MM.1S (cell line): ENCODE measurements at places on chromosomes 1 and 21.

- H3K27ac ChIP-seq = no peak overlapping the region
- H3K4me1 ChIP-seq = no peaks in the 10 kb centered on the region
- no peaks in the 10 kb centered on the region for H3K36me3 ChIP-seq
- peak; percentile 71 for DNase-seq
- no peak overlapping the region for H3K4me3 ChIP-seq
Observed at GRCh38 chr1:205658943-205659581, 21.2 kb downstream of the SLC45A3 start.

DNA sequence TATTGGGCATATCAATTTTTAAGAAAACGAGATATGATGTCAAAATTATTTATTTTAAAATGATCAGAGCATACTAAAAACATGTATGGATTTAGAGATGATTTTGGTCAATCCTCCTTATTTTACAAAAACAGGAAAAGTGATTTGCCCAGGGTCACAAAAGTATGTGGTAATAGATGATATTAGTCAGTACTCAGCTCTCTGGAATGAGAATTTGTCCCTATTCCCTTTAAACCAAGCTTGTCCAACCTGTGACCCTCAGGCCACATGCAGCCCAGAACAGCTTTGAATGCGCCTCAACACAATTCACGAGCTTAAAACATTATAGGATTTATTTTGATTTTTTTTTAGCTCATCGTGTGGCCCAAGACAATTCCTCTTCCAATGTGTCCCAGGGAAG, 104.7 kb downstream of the AKT3 start:
- H3K27ac ChIP-seq = no peak overlapping the region
- H3K4me3 ChIP-seq = no peak overlapping the region
- no peaks in the 10 kb centered on the region for H3K27me3 ChIP-seq
- H3K4me1 ChIP-seq = peaks cover 5% of the 10 kb centered on the region; the same call in 1 of the 2 replicates

GRCh38 chr1:228376651-228377631, 29.7 kb downstream of the TRIM11 start:
- H3K4me1 ChIP-seq = no peaks in the 10 kb centered on the region
- no peak for DNase-seq
- H3K27me3 ChIP-seq = no peaks in the 10 kb centered on the region; the same call in 1 of the 2 replicates
- H3K27ac ChIP-seq = no peak overlapping the region

DNA sequence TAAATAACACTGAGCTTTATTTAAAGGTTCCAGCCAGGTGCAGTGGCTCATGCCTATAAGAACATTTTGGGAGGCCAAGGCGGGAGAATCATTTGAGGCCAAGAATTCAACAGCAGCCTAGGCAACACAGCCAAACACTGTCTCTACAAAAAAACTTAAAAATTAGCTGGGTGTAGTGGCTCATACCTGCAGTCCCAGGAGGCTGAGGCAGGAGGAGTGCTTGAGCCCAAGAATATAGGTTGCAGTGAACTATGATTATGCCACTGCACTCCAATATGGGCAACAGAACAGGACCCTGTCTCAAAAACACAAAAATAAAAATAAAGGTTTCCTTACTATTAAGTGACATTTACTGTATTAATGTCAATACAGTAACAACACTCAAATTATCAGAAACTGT, 2.1 kb downstream of the TAF12 start:
- no peak overlapping the region for H3K27ac ChIP-seq
- H3K36me3 ChIP-seq = no peaks in the 10 kb centered on the region
- H3K4me1 ChIP-seq = peaks cover 14% of the 10 kb centered on the region
- peak; percentile 42 for DNase-seq
- no peak overlapping the region for H3K4me3 ChIP-seq
- no peaks in the 10 kb centered on the region for H3K27me3 ChIP-seq

- H3K27me3 ChIP-seq = no peaks in the 10 kb centered on the region
- no peak overlapping the region for H3K4me3 ChIP-seq
- no peaks in the 10 kb centered on the region for H3K4me1 ChIP-seq
- DNase-seq = no peak
- H3K27ac ChIP-seq = no peak overlapping the region
- H3K36me3 ChIP-seq = no peaks in the 10 kb centered on the region
Observed at GRCh38 chr1:21896652-21897532, 40.2 kb downstream of the HSPG2 start.

GRCh38 chr1:65084066-65084465, 63.9 kb upstream of the AK4 start:
- no peaks in the 10 kb centered on the region for H3K27me3 ChIP-seq
- no peaks in the 10 kb centered on the region for H3K36me3 ChIP-seq
- DNase-seq = no peak
- H3K4me3 ChIP-seq = no peak overlapping the region

- DNase-seq = peak; percentile 52
- no peak overlapping the region for H3K4me3 ChIP-seq
- H3K4me1 ChIP-seq = peaks cover 14% of the 10 kb centered on the region
- no peaks in the 10 kb centered on the region for H3K36me3 ChIP-seq
Observed at GRCh38 chr1:91731815-91732214, 154.1 kb downstream of the TGFBR3 start.

DNA sequence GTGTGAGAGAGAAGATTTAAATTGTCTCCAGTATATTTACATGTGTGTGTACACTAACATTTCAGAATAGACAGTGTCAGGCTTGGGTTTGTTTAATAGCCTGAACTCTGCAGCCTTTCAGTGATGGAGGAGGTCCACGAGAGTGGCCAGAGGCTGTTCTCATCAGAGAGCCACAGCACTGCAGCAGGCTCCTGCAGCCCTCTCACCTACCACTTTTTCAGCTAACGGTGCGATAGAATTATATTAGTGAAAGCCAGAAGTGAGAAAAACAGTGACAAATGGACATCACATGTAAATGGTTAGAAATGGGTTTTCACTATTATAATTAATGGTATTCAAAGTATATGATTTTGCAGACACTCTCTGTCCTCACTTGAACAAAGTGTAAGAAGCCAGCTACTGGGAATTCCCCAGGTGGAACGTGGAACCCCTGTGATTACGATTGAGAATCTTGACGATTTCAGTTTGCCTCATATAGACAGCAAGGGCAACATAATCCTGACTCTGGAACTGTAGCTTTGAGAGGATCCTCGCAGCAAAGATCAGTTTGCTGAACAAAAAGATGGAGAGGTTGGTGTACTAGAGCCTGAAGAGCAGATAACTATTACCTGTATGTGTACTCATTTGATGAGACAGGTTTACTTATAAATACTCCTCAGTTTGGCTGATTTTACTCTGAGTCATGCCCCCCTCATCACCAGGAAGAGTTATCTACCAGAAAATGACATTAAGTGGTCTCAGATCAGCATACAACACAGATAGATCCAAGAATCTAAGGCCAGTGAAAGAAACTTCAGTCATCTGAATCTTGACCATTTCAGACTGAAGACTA, 31.4 kb downstream of the IFI16 start:
- no peak overlapping the region for H3K4me3 ChIP-seq
- no peak for DNase-seq
- H3K36me3 ChIP-seq = peaks cover 38% of the 10 kb centered on the region
- H3K4me1 ChIP-seq = peaks cover 2% of the 10 kb centered on the region

DNA sequence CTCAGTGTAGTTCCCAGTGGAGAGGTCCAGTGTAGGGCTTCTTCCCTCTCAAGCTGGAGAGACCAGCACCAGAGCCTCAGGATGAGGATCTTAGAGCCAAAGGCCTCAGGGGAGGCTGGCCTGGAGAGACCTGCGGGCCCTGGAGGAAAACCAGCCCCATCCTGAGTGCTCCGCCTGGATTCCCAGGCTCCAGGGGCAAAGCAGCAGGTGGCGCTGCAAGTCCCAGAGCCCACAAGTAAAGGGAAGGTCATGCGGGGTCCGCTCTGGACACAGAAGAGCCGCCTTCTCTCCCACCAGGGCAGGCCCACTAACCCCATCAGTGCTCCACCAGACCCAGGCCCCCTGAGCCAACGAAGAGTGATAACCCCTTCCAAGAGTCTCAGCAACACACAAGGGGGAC, 22.7 kb downstream of the PGBD5 start:
- no peak overlapping the region for H3K27ac ChIP-seq
- H3K27me3 ChIP-seq = no peaks in the 10 kb centered on the region
- no peaks in the 10 kb centered on the region for H3K36me3 ChIP-seq

- no peaks in the 10 kb centered on the region for H3K36me3 ChIP-seq
- H3K27me3 ChIP-seq = no peaks in the 10 kb centered on the region
- no peaks in the 10 kb centered on the region for H3K4me1 ChIP-seq
- peak; percentile 77 for DNase-seq
- no peak overlapping the region for H3K27ac ChIP-seq
Observed at GRCh38 chr1:154104433-154105082, 50.3 kb downstream of the NUP210L start.

- DNase-seq = peak; percentile 88
- peak overlapping the region; percentile 92 for H3K27ac ChIP-seq
- H3K36me3 ChIP-seq = no peaks in the 10 kb centered on the region
- no peaks in the 10 kb centered on the region for H3K27me3 ChIP-seq
- H3K4me3 ChIP-seq = peak overlapping the region; percentile 51
Observed at GRCh38 chr1:150567341-150567716, 12.1 kb downstream of the MCL1 start.

DNA sequence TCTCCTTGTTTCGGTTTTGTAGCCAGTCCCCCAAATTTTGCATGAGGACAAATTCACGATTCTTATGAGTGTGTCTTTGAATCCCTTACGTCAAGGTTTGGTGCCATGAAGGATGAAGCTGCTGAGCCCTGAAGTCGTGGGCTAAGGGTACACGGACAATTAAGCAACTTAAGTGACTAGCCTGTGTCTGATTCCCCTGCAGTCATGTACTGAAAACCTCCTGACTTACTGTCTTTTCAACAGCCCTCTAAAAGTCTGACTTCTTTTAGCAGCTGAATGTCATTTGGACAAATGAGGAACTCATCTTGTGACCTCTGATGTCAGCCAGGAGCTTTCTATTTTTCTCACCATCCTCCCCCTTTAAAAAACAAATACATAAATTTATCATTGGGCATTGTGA, 27.1 kb upstream of the C1orf105 start:
- H3K27me3 ChIP-seq = peaks cover 86% of the 10 kb centered on the region
- peaks cover 25% of the 10 kb centered on the region for H3K4me1 ChIP-seq
- no peak overlapping the region for H3K4me3 ChIP-seq
- no peak overlapping the region for H3K27ac ChIP-seq
- DNase-seq = no peak

DNA sequence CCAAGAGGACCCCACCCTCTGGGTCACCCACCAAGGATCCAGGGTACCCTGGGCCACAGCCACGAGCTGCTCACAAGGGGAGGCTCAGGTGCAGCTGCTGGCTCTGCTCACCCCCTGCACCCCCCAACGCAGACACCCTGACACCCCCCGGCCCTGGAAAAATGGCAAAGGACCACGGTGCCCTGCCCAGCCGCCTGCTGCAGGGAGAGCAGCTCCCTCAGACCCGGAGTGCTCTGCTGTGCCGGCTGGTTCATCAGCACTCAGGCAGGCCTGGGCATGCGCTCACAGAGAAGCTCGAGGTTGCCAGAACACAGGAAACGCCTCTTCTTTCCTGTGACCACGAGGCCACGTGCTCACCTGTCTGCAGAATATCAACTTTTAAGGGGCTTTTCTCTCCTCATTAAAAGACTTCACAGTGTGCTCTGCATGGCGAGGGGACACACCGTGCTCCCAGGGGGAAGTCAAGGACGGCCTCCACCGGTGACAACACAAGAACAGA, 4.3 kb upstream of the C1QTNF12 start:
- no peaks in the 10 kb centered on the region for H3K4me1 ChIP-seq
- peaks cover 11% of the 10 kb centered on the region for H3K27me3 ChIP-seq
- no peak overlapping the region for H3K27ac ChIP-seq
- 0 out of 2 replicates have a peak, but pooled peaks cover 4% of the 10 kb centered on the region for H3K36me3 ChIP-seq
- H3K4me3 ChIP-seq = no peak overlapping the region

- no peak overlapping the region for H3K27ac ChIP-seq
- H3K27me3 ChIP-seq = peaks cover 4% of the 10 kb centered on the region; the same call in 1 of the 2 replicates
- H3K4me3 ChIP-seq = no peak overlapping the region
Observed at GRCh38 chr1:205066141-205066818, 18.0 kb downstream of the TMEM81 start.

- H3K36me3 ChIP-seq = no peaks in the 10 kb centered on the region
- no peak overlapping the region for H3K4me3 ChIP-seq
- H3K4me1 ChIP-seq = no peaks in the 10 kb centered on the region
- no peak for DNase-seq
Observed at GRCh38 chr1:188988589-188988988, 1489.1 kb downstream of the BRINP3 start.
